ENCODE measurements at places on chromosomes 1 and 21.

DNA sequence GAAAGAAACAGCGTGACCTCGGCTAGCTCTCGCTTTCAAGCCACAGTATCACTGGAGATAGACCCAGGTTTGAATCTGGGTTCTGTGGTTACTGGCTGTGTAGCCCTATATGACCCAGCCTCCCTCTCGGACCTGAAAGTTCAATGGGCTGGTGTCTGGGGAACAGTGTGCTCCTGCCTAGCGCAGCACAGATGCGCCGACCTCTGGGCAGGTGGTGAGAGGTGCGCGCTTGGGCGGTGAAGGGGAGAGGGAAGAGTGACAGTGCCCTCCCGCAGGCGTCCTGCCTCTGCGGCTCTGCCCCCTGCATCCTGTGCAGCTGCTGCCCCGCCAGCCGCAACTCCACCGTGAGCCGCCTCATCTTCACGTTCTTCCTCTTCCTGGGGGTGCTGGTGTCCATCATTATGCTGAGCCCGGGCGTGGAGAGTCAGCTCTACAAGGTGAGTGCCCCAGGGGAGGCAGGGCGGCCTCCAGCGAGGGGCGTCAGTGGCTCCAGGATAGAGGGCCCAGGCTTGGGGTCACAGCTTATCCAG lies 10.5 kb downstream of the SERINC2 start:
- no peak for DNase-seq

DNA sequence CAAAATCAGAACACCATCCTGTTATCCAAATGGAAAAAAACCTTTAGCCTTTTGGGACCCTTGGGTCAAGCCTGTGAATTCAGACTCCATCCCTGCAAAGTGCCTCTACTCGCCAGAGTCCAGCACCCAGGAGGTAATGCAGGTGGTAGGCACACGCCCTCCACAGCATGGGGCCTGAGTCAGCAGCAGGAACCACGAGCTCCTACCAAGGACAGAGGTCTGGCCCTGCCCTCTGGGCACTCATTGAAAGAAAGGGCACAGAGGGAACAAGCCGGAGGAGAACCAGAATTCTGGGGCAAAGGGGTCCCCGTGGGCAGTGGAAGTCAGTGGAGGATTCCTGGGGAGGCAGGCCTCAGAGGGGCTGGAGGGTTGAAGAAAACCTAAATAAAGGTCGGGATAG lies 438.1 kb downstream of the NPHP4 start:
- no peak for DNase-seq

- no peak for DNase-seq
Observed at GRCh38 chr1:3570066-3570986, 41.0 kb downstream of the MEGF6 start.

GRCh38 chr21:37145635-37146111 lies 72.6 kb downstream of the TTC3 start:
- DNase-seq: no peak

- no peak for DNase-seq
Observed at GRCh38 chr1:11407301-11407994, 71.5 kb upstream of the DISP3 start.
